Central memory CD8-positive, alpha-beta T cell (primary cell): ENCODE measurements at places on chromosomes 12 and 14.

DNA sequence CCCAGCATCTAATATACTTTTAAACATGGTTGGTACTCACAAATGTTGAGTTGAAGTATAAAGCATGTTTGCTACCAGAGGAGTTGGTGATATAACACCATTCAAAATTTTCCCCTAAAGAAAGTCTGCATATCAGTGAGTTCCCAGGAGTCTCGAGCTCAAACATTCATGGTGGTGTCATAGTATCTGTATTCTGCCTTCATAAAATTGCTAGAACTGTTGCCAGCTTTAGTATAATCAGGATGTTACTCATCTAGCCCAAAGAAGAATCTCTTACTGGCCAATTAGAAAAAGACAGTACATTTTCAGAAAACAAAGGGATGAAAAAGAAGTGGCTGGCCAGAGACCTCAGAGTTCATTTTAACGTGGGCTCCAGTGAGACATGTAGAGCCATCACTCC is 374.7 kb downstream of the KCNH5 start:
- no peaks in the 10 kb centered on the region for H3K27me3 ChIP-seq
- no peak overlapping the region for H3K27ac ChIP-seq
- DNase-seq, result no peak

DNA sequence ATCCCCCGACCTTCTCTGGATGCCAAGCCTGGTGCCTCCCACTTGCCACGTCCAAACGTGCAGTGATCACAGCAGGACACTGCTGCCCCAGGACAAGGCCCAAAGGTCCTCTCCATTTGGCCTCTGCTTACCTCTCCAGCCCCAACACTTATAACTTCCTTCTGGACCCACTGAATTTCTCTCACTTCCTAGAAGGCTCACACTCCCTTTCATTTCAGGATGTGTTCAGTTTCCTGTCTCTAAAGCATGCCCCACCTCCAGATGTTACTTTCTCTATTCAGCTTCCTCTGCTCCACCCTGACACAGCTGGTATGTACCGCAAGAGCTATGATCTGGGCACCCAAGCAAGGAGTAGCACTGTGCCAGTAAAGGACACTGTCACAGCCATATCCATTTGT is 33.0 kb downstream of the CDKL1 start:
- H3K36me3 ChIP-seq, result peaks cover 13% of the 10 kb centered on the region
- H3K27me3 ChIP-seq, result no peaks in the 10 kb centered on the region
- peak overlapping the region; percentile 86 for H3K4me3 ChIP-seq
- H3K27ac ChIP-seq, result peak overlapping the region; percentile 92
- DNase-seq, result no peak
- H3K4me1 ChIP-seq, result peaks cover 41% of the 10 kb centered on the region

DNA sequence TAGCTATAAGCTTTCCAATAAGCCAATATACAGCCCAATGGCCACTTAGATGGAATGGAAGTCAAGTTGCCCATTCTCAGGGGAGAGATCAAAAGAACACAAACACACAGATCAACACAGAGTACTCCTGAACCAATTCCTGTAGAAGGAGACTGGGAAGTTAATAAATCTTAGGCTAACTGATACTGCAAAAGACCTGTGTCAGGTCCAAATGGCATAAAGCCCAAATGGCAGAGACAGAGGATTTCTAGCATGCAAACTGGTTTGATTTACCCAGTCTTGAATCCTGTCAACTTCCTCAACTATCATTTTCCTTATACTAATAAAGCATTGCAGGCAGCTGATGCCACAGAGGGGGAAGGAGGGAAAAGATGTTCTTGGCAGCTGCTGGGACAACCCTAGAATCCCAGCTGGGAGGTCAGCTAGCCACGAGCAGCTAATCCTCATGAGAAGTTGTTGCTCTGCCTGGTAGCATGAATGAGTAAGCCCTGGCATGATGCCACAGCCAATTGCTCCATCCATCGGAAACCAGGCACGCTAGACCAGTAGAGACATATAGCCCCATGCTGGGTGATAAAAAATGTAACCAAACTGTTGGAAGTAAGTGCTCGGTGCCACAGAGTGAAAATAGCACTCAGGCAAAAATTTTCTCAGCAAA is 26.2 kb downstream of the ANG start:
- H3K27ac ChIP-seq, result no peak overlapping the region
- no peak overlapping the region for H3K4me3 ChIP-seq
- peaks cover 30% of the 10 kb centered on the region for H3K27me3 ChIP-seq
- no peaks in the 10 kb centered on the region for H3K36me3 ChIP-seq
- no peak for DNase-seq

GRCh38 chr12:57888409-57889157 is 42.1 kb upstream of the CTDSP2 start:
- no peak for DNase-seq
- no peaks in the 10 kb centered on the region for H3K36me3 ChIP-seq
- H3K27me3 ChIP-seq, result no peaks in the 10 kb centered on the region
- peak overlapping the region; percentile 9 for H3K27ac ChIP-seq
- H3K4me3 ChIP-seq, result no peak overlapping the region

GRCh38 chr14:96630281-96630680 is 128.1 kb downstream of the PAPOLA start:
- H3K36me3 ChIP-seq, result no peaks in the 10 kb centered on the region
- H3K4me1 ChIP-seq, result no peaks in the 10 kb centered on the region
- no peak overlapping the region for H3K4me3 ChIP-seq
- H3K27me3 ChIP-seq, result no peaks in the 10 kb centered on the region
- no peak for DNase-seq
- H3K27ac ChIP-seq, result no peak overlapping the region

GRCh38 chr12:25495331-25496097 is 57.6 kb downstream of the LMNTD1 start:
- H3K27me3 ChIP-seq, result peaks cover 30% of the 10 kb centered on the region
